ENCODE measurements at places on chromosomes 11 and 22.

DNA sequence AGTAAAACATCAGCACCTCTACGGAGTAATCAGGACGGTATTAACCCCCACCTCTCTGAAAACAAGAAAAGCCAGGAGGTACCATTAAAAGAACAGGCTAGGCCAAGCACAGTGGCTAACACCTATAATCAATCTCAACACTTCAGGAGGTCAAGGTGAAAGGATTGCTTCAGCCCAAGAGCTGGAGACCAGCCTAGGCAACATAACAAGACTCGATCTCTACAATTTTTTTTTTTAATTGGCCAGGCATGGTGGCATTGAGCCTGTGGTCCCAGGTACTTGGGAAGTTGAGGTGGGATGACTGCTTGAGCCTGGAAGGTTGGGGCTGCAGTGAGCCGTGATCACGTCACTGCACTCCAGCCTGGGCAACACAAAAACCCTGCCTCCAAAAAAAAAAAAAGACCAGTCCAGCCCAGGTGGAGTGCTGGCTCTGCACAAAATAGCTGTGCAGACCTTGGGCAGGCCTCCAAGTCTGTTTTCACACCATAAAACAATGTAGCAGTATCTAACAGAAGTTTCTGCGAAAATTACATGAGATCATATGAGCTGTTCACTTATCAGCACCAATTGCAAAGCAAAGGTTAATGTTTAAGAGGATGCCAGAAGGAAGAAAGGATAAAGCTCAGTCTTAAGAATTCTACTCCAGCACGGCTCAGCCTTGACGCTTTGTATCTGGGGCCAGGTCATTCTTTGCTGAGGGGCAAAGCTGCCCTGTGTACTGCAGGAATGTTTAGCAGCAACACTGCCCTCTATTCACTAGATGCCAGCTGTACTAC, 14.8 kb downstream of the CHKA start:
- no peak for DNase-seq

DNA sequence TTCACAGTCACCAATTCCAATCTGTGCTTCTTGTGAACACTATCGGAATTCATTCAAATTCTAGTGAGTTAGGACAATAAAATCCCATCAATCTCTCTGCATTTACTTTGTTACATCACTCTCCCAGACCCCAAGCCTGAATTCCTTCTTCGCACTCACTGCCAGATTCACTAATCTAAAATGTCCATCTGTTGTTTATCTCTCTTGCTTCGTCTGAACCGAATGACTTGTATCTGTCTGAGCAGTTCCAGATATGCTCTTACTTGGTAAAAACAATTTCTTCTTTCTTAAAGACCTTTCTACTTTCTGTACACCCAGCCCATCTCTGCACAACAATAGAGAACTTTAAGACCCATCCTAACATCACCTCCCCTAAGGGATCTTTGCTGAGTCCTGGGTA, 7.0 kb downstream of the MMP10 start:
- no peak for DNase-seq

- DNase-seq: no peak
Observed at GRCh38 chr22:23269441-23270211, 89.3 kb downstream of the BCR start.

DNA sequence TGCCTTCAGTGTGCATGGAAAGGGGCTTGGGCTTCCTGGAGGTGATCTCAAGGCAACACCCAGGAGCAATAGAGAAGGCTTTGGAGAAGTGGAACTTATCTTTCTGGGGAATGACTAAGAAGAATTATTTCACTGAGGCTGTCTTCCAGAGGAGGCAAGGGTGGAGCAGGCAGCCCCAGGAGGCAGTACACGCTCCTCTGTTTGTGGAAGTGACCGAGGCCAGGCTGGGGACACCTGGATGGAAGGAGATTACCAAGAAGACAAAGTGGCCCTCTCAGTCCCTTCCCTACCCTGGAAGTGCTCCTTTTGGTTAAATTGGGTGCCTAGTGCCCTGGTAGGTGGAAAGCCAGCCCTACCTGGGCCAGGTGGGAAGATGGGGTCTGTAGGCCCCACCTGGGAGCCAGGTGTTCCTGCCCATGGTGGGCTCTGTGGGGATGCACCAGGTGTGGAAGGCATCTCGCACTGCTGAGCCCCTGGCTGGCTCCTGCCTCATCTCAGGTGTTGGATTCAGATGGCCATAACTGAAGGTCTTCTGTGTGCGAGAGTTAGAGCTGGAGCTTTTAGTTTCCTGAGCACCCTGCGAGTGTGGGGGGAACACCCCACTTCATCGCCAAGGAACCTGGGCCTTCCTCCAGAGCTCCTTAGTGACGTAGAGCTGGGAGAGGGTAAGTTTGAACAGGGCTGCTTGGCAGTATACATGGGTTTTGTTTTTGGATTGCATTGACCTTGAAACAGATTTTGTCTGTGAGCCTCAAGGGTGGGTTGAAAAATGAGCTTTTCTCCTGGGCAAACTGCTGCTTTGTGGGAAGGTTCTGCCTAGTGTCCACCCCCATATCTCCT, 46.1 kb downstream of the MICAL2 start:
- no peak for DNase-seq

GRCh38 chr22:46863794-46864193, 101.3 kb downstream of the TBC1D22A start:
- DNase-seq: no peak

- DNase-seq: no peak
Observed at GRCh38 chr22:27993774-27994350, 74.8 kb upstream of the PITPNB start.

GRCh38 chr11:129247135-129247534, 55.0 kb upstream of the ARHGAP32 start:
- no peak for DNase-seq

DNA sequence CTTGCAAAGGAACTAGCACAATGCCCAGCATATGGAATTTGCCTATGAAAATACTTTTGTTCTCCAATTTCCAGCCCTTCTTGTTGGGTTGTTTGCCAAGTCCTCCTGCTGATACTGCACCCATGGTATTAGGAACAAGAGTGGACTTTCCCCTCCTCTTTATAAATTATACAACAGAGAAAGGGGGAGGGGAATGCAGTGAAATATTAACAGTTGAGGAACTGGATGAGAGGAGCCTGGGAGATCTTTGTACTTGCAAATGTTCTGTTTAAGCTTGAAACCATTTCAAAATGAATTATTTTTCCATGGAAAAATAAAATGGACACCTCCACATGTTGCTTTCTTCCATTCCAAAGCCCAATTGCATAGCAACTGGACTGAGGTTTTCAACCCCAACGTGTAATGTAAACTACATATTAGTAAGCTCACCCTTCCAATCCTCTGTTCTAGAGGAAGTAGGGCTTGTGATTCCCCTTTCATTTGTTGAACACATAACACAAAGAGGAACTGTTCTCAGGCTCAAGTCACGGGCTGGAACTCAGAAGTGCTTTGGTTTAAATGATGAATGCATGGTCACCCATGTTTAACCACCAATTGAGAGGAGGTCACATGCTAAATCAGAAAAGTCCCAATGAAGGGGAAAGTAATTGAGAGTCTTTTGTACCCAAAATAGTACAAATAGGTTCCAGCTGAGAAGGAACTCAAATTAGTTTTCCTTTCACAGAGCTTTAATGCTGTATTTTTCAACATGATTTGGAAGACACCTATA, 66.2 kb upstream of the ZC3H12C start:
- DNase-seq: no peak

DNA sequence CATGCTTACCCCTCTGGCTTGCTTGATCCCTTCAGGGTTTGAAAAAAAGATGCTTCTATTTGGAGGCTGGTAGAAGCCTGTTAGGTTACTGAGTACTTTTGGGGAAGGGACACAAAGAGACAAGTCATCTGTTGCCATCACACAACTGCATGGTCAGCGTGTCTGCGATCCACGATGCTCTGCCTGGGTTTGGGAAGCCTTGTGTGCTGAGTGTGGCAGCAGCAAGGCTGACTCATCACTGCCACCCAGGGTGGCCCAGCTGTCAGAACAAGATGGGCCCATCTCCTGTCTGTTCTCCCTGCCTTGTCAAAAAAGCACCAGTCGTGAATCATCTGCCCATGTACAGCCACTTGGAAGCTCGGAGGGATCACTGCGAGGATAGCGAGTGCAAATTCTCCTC, 26.2 kb downstream of the UBASH3B start:
- no peak for DNase-seq

GRCh38 chr11:69760319-69760718, 14.8 kb downstream of the FGF4 start:
- no peak for DNase-seq

DNA sequence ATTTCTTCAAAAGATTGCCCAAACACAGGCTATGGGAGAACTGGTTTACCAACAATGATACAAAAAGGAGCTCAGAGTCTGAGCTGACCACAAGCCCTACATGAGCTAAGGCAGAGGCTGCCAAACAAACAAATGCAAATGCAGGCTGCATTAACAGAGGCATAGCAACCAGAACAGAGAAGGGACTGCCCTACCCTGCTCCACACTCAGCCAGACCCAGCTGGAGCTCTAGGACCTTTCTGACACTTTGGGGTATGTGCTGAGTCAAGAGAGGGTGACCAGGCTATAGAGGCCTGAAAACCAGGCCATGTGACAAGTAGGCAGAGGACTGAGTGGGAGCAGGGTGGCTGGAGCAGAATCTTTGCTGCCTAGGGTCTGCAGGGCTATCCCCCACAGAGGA, 17.8 kb upstream of the P2RY2 start:
- no peak for DNase-seq

DNA sequence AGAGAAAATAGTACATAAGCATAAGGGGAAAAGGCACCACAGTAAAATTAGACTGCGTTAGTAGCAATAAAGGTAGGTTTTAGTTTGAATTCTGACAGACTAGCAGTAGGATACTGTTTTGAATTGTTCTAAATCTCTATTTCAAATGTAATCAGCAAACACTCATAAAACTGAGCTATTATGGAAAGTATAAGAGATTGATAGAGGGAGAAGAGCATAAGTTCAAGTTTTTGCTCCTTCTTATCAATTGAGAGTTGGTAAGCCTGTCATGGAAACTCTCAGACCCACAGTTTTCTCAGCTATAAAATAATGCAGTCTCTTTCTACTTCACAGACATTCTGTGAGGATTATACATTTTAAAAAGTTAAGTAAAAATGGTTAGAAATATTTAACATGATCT, 840.2 kb upstream of the CNTN5 start:
- no peak for DNase-seq

GRCh38 chr22:45504373-45505341, 2.0 kb downstream of the FBLN1 start:
- no peak for DNase-seq

- DNase-seq: no peak
Observed at GRCh38 chr11:107683807-107684206, 28.0 kb downstream of the SLN start.

DNA sequence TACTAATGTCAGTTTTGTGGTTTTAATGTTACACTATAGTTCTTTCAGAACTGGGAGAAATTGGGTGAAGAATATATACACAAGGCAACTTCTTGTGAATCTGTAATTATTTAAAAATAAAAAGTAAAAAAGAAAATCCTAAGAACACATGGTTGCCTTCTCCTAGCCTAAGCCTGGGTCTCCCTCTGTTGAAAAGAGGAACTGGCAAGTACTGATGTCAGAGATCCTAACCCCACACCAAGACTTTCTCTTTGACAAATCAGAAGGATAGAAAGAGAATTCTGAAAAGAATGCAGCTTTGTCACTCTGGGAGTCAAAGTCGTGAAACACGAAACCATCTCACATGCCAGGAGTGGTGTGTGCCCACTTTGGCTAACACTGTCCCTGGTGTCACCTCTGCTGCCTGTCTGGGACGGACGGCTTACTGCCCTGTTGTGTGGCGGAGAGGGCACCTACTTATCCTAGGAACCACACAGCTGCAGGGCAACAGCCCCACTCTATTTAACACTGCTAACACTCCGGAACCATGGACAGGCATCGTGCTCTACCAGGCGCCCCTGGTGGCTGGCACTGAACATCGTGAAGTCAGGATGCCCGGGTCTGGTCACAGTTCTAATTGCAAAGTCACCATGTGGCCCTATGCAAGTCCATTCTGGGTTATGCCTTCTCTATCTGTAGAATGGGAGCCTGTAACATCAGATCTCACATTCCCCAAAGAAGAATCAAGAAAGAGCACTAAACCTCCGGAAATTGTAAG, 108.7 kb upstream of the CD82 start:
- no peak for DNase-seq

DNA sequence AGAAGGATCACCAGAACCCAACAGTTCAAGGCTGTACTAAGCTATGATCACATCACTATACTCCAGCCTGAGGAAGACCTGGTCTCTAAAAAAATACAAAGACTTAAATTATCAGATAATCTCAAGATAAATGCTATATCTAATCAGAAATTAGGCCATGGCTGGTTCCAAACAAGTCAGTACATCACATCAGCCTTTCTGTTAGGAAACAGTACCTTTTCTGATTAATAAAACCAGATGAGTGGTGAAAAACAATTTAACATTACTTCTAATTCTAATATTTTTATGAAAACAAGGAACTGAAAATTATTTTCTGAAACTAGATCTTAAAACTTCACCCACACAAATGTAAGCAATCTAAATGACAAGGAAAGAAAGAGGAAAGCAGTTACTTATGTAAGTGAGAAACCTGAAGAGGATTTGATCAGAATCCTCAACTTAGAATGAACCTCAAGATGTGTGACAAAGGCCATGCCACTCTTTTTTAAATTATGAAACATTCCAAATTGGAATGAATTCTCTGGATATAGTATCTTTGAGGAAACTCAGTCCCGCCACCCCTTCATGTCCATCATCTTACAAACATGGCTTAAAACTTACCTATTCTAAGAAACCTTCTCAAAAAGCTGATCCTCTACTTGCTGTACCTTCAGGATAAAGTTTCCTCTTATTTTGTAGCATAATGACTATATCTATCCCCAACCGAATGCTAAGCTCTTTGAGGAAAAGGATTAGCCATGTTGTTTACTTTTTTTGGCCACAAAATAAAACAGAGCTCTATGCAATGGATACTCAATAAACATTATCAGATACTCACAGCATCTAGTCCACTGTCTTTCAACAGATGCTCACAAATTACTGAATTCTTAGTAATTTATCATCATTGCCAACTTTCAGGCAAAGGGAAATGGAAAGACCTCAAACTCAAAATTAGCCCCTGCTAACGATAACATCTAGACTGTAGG, 132.0 kb downstream of the MRTFA start:
- DNase-seq: no peak

- DNase-seq: no peak
Observed at GRCh38 chr22:25780673-25781072, 38.7 kb downstream of the MYO18B start.

Data from stimulated activated CD8-positive, alpha-beta memory T cell treated with anti-CD3 and anti-CD28 coated beads, Interleukin-4, amount 100 ng/mL, for 24 hours (primary cell).